ENCODE measurements at places on chromosomes 11 and 22.

GRCh38 chr22:49007013-49007653 is 820.5 kb downstream of the BRD1 start:
- no peak for DNase-seq

- DNase-seq, result no peak
Observed at GRCh38 chr11:121810291-121810690, 305.7 kb downstream of the BLID start.

DNA sequence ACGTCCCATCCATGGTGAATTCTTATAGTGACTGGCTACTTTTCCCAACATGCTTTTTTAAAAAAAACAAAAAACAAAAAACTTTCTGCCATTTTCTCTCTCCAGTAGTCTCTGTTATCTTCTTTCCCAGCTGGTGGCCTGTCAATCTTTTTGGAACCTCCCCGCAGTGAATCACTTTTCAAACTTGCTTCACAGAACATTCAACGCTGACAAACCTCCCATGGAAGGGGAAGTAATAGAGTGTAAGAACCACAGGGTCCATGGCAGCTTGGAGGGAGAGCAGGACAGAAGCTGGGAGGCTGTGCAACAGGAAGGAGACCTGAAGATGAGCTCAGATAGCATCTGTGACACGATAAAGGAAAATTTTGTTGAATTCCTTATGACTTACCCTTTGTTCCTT is 9.8 kb upstream of the CECR2 start:
- DNase-seq, result no peak

DNA sequence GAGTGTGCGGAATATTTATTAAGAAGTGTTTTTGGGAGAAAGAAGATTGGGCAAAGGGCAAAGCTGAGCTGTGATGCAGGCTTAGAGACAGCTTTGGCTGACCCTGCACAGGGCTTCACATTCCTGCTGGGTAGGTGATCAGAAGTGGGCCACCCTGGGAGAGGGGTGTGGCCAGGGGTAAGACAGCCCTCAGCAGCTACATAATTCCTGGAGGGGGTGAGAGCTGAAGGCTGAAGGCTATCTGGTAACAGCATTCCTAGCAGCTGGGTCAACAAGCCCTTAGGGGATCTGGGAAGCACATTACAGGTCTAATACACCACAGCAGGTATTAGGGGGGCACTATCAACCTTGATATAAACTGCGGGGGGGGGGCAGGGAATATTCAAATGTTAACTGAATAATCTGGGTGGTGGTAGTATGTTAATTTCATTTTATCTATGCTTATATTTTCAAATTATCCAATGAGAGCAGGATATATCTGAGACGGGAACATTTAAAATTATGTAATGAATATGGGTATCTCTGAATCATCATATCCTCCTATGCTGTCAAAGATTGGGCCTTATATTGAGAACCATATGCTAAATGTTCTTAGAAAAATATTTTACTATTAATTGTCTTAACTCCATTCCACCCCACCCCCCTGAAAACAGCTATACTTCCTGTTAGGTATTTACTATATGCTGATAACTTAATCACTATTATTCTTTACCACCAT is 5.9 kb downstream of the OOSP1 start:
- DNase-seq, result no peak

DNA sequence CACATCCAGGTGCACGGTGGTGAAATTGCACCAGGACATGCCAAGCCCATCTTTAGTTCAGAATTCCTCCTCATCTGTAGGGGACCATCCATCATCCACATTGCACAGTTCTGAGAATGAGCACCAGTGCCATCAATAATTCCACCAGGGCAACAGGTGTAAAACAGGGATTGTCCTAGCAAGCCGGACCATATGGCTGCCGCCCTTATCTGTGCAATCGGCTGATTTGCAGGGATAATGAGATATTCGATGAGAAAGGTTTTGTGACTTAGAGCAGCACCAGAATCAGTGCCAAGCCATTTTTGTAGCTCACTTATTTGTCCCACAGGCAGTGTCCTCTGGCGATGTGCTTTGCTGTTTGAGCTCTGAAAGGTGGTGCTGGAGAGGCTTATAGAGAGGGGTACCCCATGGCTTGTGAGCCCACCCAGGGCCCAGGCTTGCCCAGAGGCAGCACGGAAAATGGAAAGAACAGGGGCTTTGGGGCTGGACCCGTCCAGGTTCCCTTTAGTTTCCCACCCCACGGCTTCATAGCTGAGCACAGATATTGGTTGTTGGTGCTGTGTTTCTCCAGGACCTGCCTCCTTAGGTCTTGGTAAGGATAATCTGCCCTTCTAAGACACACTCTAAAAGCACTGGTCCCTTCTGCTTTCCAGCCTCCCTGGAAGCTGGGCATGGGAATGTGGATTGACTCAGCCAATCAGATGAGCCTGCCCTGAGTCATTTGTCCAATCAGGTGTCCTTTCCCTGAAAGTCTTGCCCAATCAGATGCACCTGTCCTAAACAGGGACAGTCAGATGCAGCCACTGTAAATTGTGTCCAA is 84.0 kb upstream of the SHANK2 start:
- DNase-seq, result no peak

GRCh38 chr11:31645747-31646146 is 136.2 kb downstream of the ELP4 start:
- no peak for DNase-seq

DNA sequence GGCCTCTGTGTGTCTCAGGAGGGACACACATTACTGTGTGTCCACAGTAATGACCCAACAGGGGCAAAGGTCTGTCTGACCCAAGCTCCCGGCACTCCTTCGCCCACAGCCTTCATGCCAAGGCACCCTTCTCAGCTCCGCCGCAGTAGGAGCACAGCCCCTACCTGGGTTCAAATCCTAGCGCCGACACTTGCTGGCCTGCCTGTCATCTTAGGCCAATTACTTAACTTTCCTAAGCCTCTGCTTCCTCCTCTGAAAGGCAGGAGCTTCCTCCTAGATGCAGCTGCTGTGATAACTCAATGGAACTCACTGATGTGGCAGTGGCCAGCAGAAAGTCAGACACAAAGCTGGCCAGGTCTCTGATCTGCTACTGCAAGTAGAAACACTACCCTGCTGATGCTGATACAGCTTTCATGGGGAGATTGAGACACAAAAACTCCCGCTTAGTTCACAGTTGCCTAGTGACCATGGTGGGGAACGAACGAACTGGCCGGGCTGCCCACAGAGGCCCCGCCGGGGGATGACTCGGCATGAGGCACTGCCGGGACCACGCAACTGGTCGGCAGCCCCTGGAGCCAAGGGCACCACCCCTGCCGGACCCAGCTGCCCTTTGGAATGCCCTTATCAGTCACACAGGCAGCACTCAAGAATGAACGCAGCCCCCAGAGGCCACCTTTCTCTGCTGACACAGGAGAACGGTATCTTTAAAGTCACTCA is 8.1 kb downstream of the EHD1 start:
- DNase-seq, result no peak

GRCh38 chr22:48750282-48750681 is 1077.4 kb downstream of the BRD1 start:
- DNase-seq, result no peak

DNA sequence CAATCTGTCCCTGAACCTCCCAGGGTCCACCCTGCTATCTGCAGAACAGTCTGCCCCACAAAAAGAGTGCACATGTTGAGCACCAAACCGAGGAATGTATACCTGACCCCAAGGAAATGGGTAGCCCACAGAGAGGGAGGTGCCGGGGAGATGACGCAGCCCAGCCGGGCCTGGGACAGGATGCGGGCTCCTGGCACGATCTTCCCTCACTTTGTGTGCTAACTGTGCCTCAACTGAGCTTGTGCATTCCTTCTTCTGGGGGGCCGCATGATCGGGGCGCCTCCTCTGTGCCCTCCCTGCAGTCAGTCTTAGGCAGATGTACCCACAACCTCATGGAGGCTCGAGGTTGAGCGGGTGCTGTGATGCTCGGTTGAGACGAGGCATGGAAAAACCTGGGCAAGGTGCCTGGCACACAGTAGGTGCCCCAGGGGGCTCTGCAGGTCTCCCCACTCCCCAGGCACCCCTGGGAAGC is 2.4 kb downstream of the GAS2L1 start:
- DNase-seq, result no peak

DNA sequence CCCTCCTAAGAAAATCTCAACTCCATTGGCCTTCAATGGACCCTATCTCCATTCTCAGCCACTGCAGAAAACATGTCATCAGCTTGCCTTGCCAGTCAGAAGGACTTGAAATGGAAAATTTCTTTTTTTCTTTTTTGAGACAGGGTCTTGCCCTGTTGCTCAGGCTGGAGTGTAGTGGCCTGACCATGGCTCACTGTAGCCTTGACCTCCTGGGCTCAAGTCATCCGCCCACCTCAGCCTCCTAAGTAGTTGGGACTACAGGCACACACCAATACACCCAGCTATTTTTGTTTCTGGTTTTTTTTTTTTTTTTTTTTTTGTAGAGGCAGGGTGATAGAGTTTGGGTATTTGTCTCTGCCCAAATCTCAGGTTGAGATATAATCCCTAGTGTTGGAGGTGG is 29.0 kb downstream of the AGBL2 start:
- DNase-seq, result no peak
